ENCODE measurements at places on chromosomes 6 and 20.

DNA sequence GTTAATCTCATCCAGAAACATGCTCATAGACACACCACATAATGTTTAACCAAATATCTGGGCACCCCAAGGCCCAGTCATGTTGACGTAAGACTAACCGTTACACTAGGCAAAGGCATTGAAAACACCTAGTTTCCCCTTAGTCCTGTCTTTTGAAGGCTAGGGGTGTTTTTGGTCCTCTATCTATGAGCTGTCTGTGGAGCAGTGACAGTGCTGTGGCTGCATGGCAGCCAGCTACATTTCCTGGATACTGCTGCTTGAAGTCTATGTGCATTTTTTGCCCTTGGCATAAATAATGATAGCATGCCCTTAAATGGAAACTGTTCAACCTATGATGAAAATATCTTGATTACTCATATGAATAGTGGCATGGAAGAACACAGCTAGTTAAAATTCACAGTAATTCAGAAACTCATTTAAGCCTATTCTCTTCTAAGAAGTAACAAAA is 18.6 kb downstream of the FARS2 start:
- DNase-seq, result peak; percentile 36

DNA sequence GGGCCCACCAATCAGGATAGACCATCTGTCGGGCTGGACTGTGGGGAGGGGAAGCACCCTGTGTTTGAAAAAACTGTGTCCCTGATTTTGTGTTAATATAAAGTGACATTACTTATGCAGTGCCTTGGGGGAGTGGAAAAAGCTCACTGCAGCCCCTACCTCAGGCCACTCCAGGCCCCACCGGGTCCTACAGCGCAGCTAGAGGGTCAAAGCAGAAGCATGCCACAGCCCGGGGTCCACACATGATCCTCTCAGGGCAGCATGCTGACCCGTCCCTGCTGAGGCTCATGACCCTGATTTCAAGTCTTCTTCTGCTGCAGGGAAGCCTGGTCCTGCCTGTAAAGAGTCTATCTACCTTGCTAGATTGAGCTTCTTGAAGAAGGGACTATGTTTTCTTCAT is 133.0 kb upstream of the PLCB4 start:
- no peak for DNase-seq

DNA sequence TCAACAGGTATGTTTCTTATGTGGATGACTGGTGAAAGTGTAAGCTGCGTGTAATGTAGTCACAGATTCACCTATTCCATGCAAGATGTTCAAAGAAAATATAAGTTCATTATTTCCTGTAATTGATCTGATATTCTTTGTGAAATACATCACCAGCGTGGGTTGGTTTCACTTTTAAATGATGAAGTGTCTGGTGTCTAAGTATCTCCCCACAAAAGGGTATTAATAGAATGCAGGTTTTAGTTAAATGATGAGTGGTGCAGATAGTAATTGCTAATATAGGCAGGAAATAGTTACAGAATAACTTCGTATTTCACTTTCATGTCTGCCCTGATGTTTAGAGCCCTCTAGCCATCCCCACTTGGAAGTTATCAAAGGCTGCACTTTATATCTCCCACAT is 22.2 kb downstream of the PGBD1 start:
- peak; percentile 13 for DNase-seq

GRCh38 chr6:161105408-161105807 is 113.8 kb downstream of the MAP3K4 start:
- DNase-seq, result no peak

DNA sequence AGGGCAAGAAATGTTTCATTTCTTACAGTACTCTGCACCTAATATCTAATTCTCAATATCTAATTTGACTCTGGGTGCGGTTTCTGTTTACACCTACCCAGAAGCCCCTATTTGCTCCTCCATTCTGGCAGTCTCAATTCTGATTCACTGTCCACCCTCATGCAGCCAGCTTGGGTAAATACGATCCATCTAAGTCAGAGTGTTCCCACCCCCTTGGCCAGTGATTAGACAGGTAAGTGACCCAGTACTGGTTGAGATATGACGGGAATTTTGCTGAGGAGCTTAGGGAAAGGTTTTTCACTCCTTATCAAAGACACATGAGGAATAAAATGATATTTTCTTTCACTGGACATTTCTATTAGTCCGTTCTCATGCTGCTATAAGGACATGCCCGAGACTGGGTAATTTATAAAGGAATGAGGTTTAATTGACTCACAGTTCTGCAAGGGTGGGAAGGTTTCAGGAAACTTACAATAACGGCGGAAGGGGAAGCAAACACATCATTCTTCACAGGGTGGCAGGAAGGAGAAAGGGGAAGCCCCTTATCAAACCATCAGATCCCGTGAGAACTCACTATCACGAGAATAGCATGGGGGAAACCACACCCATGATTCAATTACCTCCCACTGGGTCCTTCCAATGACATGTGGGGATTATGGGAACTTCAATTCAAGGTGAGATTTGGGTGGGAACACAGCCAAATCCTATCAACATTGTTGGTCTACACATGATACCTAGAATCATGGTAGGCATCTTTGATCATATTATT is 29.4 kb downstream of the GLO1 start:
- DNase-seq, result peak; percentile 11

GRCh38 chr20:36308353-36308752 is 2.2 kb downstream of the DLGAP4 start:
- no peak for DNase-seq

DNA sequence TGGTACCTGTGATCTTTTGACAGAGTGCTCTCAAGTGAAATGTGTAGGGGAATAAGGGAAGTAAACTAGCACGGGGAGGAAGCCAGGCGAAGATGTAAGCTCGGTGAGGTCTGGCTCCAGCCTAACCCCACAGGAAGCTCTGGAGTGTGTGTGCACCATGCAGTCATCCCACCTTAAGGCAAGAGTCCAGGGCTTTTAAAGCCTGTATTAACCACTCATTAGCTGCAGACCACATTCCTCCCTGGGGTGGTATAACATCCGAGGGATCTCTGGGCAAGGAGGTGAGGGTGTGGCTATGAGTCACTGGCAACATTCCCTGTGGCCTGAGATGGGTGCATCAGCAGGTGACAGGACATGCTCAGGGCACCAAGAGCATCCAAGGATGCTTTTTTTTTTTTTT is 12.5 kb upstream of the RANBP9 start:
- DNase-seq, result no peak

- no peak for DNase-seq
Observed at GRCh38 chr6:136016228-136017225, 165.0 kb downstream of the PDE7B start.

DNA sequence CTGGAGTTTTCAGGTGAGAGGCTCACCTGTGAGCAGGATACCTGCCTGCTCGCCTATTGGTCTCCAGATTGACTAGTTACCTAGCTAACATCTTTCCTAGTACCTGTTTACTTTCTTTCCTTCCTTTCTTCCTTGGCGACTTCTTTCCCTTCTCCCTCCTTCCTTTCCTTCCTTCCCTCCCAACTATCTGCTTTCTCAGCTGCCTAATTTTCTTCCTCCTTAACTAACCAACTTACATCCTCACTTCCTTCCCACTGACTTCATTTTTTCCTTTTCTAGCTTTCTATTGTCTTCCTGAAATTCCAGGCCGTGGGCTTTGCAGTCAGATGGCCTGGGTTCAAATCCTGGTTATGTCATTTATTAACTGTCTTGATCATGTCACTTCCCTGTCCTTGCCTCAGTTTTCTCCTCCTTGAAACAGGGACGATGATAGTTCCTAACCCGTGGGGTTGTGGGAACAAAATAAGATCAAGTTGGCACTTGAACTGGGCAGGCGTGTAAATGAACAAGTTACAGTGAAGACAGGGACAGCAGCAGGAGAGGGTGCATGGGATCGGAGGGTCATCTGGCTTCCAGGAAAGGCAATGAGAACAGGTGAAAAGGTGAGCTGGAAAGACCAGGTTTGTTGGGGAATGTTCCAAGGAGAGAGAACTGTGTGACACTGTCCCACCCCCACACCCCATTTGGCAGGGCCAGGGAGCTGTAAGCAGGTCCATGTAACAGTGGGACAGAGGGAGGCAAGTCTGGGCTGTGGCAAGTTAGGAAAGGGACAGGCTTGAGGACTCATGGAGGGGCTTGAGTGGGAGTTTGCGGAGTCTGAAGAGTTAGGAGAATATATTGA is 540 bp downstream of the SGK2 start:
- DNase-seq, result no peak

DNA sequence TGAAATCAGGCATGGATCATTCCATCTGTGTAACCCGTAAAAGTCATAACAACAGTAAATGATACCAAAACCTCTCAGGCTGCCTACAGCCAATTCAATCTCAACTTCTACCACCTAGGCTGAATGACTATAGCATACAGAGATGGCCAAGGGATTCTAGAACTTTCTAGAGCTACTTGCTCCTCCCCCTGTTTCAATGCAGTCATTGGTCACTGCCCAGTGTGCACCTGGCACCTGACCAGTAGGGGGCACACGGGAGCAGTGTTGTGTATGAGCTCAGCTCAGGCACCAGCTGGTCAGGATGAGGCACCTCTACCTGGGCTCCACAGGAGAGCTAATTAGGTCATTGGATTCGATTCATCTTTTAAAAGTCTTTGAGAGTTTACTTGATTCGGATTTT is 86.2 kb downstream of the PLEKHG1 start:
- peak; percentile 29 for DNase-seq
